ENCODE measurements at places on chromosomes 5 and 9. TPM values are rescaled to one million over a fixed set of nuclear protein-coding genes. Genes with fewer than 3 reads are reported as not detected.

SUB1 gene
- 403 TPM for total RNA-seq

- DNase-seq = no peak
- no peaks in the 10 kb centered on the region for H3K27me3 ChIP-seq
Measured at GRCh38 chr9:78939311-78940065, 632.3 kb upstream of the TLE4 start.

GRCh38 chr5:149323210-149323609 lies 22.1 kb upstream of the GRPEL2 start:
- H3K36me3 ChIP-seq = no peaks in the 10 kb centered on the region
- no peaks in the 10 kb centered on the region for H3K4me1 ChIP-seq
- DNase-seq = no peak
- H3K27me3 ChIP-seq = no peaks in the 10 kb centered on the region
- no peak overlapping the region for H3K4me3 ChIP-seq

- no peak overlapping the region for H3K27ac ChIP-seq
- no peak overlapping the region for H3K4me3 ChIP-seq
- H3K27me3 ChIP-seq = peaks cover 25% of the 10 kb centered on the region
- H3K36me3 ChIP-seq = no peaks in the 10 kb centered on the region
- no peaks in the 10 kb centered on the region for H3K4me1 ChIP-seq
Measured at GRCh38 chr5:72035831-72036230, 71.4 kb upstream of the MAP1B start.

- no peak overlapping the region for H3K27ac ChIP-seq
- H3K36me3 ChIP-seq = peaks cover 57% of the 10 kb centered on the region
- H3K4me1 ChIP-seq = peaks cover 30% of the 10 kb centered on the region
- H3K27me3 ChIP-seq = no peaks in the 10 kb centered on the region
- H3K4me3 ChIP-seq = no peak overlapping the region
Measured at GRCh38 chr5:34914671-34915138, 599 bp downstream of the RAD1 start.

GRCh38 chr9:33676746-33677505 lies 118.4 kb upstream of the PRSS3 start:
- H3K4me1 ChIP-seq = peaks cover 5% of the 10 kb centered on the region
- no peaks in the 10 kb centered on the region for H3K36me3 ChIP-seq
- H3K27me3 ChIP-seq = peaks cover 53% of the 10 kb centered on the region
- H3K4me3 ChIP-seq = peak overlapping the region; percentile 79
- peak; percentile 38 for DNase-seq
- H3K27ac ChIP-seq = no peak overlapping the region
